ENCODE measurements at places on chromosomes 4 and X. TPM values are rescaled to one million over a fixed set of nuclear protein-coding genes. Genes with fewer than 3 reads are reported as not detected.

Gene RPL36A
- 287 TPM for total RNA-seq

Gene FDCSP
- not detected for total RNA-seq

- DNase-seq, result no peak
Observed at GRCh38 chrX:102866981-102867656, 70.0 kb upstream of the RAB40AL start.

DNA sequence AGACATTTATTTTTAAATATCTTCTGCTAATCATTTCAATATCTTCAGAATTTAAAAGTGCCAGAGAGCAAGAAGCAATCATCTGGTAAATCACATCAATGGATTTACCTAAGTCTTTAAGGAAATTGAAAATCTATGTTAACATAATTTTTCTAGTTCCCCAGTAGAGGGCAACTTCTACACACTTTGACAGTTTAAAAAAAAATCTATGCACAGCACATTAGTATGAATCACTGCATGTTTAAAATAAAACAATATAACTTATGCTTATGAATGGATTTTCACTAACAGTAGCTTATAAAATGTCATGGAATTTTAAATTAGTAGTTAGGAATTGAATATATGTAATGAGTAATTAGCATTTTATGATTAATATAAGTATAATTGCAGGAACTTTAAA, 126.5 kb downstream of the REELD1 start:
- no peak for DNase-seq

GRCh38 chr4:77023920-77024319, 51.9 kb downstream of the CCNI start:
- DNase-seq, result no peak

DNA sequence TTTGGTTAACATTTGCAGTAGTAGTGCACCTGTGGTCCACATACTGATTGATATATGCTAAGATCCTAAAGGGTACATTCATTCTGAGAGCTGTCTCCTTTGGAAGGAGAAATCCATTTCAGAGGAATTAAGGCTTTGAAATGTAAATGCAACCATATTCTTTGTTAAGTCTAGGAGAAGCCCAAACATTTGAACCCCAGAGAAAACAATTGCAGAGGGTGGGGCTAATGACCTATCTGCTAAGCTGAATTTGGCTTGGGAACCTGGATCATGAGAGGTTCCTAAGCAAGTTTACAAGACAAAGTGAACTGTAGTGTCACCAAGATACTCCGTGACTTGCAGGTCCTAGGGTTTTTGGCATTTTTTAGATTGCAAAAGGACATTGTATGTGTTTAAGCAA, 41.2 kb downstream of the LAS1L start:
- no peak for DNase-seq

- no peak for DNase-seq
Observed at GRCh38 chrX:51334276-51334675, 1.7 kb downstream of the NUDT10 start.
